ENCODE measurements at places on chromosomes 2 and 18.
A peak's percentile ranks its signal among the peaks of the same experiment; 100 is the strongest.

GRCh38 chr18:52813635-52814416 lies 473.8 kb downstream of the DCC start:
- no peak for DNase-seq

DNA sequence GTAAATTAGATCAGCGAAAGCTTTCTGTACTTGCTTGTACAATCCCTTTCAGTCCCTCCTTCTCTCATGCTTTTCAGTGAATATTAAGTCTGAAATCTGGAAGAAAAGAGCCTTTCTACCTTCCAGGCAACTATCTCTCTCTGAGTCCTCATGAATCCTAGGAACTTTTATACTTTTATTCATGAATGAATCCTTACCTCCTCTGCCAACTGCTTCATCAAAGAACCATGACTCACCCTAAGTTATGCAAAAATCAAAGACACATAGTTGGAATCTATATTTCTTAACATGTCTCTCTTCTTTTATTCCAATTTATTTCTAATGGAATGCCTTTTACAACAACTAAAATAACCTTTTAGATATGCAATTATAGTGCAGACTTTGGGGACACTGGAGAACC lies 394.2 kb downstream of the CLIP4 start:
- DNase-seq, result no peak

GRCh38 chr2:110993557-110994231 lies 127.0 kb upstream of the BCL2L11 start:
- no peak for DNase-seq

DNA sequence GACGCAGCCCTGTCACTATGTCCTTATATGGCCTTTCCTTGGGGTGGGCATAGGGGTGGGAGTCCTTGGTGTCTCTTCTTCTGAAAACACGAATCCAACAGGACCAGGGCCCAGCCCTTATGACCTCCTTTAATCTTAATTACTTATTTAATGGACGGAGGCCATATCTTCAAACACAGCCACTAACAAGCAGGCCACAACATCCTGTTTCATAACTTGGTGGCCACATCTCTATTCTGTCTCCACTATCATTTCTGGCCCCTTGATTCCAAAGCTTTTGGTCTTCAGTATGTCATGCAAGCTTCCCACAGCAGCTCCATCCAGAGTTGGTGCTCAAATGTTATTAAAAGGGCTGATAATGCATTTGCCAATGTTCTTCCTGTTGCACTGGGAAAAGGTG lies 287.3 kb upstream of the SMIM21 start:
- no peak for DNase-seq

DNA sequence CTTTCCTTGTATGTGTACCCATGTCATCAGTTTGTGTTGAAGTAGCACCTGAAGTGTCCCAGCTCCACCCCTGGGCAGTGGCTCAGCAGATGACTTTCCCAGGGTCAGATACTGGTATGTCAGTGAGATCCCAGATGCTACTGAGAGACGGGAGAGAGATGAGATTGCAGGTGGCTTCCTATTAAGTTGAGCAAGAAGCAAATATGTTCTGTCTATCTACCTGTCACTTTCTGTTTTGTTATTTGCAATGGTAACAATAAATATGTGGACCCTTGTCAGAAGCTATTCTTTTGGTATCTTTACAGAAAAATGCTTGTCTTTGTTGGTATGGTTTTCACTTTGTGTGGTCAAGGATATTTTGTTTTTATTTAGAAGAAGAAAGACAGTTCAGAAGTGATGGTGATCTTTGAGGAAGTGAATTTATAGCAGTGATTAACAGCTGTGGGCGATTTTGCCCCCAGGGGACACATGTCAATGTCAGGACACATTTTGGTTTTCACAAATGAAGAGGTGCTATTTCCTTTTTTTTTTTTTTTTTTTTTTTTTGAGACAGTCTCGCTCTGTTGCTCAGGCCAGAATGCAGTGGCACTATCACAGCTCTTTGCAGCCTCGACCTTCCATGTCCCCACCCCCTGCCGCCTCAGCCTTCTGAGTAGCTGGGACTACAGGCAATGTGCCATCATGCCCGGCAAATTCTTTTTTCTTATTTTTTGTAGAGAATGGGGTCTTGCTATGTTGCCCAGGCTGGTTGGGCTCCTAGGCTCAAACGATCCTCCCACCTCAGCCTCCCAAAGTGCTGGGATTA lies 21.4 kb downstream of the MGAT5 start:
- DNase-seq, result no peak

- no peak for DNase-seq
Measured at GRCh38 chr2:143148757-143149156, 19.5 kb downstream of the ARHGAP15 start.

DNA sequence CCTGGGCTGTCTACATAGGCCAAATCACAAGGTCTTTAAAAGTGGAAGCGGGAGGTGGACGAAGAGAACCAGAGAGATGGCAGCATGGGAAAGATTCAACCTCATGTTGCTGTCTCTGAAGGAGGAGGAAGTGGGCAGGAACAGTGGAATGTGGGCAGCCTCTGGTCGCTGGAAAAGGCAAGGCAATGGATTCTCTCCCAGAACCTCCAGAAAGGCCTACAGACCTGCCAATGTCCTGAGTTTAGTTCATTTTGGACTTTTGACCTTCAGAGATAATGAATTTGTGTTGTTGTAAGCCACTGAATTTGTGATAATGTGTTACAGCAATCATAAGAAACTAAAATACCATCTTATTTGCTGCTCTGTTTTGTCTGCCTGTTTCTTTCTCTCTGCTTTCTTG lies 122.5 kb downstream of the RNF152 start:
- DNase-seq, result no peak

DNA sequence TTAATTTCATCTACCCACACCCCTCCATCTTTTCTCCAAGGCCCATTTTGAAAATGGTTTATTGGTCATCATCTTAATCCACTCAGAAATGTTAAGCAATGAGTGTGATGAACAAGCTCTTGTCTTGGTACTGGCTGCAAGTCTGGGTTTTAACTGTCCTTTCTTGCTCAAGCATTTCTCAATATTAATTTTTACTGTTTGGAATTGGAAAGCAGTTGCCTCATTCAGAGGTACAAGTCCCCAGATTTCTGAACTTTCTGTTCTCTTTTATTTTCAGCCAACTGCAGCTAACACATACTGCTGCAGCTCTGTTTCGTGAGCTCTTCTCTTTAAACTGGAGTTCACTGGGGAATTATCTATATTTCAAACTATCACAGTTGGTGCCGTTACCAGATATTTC lies 99.4 kb upstream of the TEX51 start:
- DNase-seq, result no peak

- DNase-seq, result no peak
Measured at GRCh38 chr2:150903461-150903860, 358.2 kb downstream of the RBM43 start.

GRCh38 chr2:62641936-62642335 lies 63.6 kb upstream of the EHBP1 start:
- DNase-seq, result no peak

DNA sequence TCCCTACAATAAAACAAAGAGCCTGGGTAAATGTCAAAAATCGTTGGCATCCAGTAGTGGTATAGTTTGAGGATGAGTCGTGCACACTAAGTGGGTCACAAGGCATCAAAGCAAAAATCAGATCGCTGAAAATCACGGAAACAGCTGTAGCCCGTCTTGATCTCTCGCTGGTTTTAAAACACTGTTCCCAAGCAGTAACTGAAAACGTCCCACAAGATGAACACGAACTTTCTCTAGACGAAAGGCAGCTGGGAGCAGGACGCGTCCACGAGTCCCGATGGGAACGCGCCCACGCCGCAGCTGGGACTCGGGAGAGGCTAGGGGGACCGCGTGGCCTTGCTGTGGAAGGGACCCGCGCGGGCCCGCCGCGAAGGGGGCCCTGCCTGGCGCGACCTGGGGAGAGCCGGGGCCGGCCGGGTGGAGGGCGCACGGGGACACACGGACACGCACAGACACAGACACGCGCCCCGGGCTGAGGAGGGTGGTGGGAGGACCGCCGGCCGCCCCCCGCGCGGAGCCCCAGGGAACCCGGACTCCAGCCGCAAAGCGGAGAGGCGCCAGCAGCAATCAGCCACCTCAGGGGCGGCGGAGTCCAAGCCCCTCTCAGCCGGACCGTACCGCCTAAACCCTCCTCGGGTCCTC lies 651 bp downstream of the STK17B start:
- no peak for DNase-seq

GRCh38 chr2:9714630-9715214 lies 83.9 kb upstream of the YWHAQ start:
- no peak for DNase-seq

- DNase-seq, result no peak
Measured at GRCh38 chr2:146939991-146940685, 904.7 kb upstream of the ACVR2A start.

GRCh38 chr2:7027411-7027810 lies 110.2 kb downstream of the RNF144A start:
- DNase-seq, result no peak

- DNase-seq, result no peak
Measured at GRCh38 chr2:172885996-172886395, 150.4 kb downstream of the RAPGEF4 start.

GRCh38 chr2:216690456-216690852 lies 4.9 kb downstream of the IGFBP5 start:
- DNase-seq, result no peak

- no peak for DNase-seq
Measured at GRCh38 chr2:105643405-105644173, 101.1 kb upstream of the NCK2 start.

DNA sequence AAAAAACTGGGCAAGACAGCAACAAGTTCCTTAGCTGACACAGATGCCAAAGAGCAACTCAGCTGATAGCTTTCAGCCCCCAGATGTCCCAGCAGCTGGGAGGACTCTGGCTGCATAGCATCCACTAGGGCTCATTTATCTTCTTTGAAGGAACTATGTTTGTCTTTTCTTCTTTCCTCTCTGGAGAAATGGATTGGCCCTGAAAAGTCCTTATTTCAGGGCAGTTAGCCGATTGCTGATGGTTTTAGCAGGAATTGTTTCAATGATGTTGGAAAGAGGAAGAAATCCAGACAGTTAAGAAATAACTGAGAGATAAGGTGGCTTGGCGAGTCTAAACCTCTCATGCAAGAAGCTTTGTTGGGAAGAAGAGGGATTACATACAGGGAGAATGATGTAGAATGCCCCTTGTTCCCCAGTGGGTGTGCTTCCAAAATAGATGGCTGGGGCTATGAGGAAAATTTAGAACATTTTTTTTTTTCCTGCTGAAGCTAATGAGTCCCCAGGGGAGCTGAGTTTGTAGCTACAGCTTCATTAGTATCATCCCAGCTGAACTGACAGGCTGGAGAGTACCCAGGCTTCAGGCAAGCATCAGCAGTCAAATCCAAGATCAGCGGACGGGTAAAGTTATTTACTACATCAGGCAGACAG lies 33.6 kb upstream of the SERPINE2 start:
- DNase-seq, result no peak

- DNase-seq, result peak; percentile 98
Measured at GRCh38 chr2:30146337-30147195, at the start of gene YPEL5. Gene YPEL5, plus strand, starts transcription at chr2:30147007. Its CDS starts 9,645 bp downstream, at chr2:30156652.

GRCh38 chr2:166115589-166115988 lies 12.2 kb downstream of the SCN1A start:
- DNase-seq, result no peak

DNA sequence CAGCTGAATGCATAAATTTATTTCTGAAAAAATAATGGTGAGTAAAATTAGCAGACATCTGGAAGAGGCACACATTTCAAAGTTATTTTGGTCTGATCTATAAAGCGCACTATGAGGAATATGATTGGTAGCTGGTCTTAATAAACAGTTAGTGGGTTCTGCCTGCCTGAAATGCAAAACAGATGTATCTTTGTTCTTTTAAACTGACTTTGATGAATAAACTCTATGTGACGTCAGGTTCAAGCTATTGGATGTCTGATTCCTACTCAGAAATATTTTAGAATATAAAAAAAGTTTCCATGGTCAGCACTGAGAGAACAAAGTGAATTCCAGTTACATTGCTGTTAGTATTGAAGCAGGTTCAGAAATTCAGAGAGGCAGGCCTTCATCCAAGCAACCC lies 136.4 kb downstream of the TPGS2 start:
- DNase-seq, result no peak

- no peak for DNase-seq
Measured at GRCh38 chr2:147712051-147712450, 132.8 kb upstream of the ACVR2A start.

DNA sequence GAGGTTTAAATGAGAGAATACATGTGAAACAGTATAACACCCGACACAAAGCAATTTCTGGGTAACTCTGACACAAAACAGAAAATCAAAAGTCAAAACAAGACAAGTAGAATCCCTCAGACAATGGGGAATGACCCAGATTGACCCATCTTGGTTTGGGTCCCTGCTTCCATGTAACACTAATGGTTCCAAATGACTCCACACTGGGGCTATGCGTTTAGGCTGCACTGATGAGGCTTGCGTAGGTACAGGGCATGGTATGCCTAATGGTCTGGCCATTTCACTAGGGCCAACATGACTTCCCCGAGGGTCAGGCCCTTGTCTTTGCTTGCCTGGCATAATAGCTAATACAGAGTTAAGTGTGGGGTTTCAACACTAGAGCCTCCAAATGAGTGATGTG lies 27.2 kb upstream of the NFE2L2 start:
- no peak for DNase-seq

DNA sequence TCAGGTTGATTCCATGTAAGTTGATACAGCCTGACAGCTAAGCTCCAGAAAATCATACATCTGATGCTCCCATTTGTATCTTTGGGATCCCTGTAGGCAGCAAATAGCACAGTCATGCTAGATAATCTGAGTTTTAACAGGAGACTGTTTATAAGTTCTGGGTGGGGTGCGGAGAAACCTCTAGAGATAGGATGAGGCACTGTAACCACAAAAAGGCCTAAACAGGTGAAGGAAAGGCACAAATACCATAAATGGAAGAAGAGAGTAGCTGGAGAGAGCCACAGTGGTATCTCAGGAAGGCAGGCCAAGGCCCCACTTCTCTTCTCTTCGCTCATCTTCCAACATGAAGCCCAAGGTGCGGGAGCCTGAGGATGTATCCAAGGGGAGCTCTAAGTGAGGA lies 18.1 kb upstream of the B4GALT6 start:
- DNase-seq, result no peak

DNA sequence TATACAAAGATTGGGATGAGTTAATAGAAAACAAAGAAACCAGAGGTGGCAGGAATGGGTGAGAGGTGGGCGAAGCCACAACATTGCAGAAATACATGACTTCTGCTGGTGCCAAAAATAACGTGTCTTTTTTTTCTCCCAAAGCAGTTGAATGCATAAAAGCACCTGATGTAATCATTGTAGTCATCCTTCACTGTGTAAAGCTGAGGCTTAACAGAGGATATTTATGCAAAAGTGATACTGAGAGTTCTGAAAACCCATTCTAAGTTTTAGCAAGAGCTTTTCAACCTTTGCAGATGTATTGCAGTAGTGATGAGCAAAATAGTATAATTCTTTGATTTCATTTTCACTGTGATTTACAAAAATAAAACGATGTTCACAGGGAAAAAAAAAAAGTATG lies 173.0 kb downstream of the PTGR3 start:
- no peak for DNase-seq

GRCh38 chr18:70280007-70280925 lies 8.6 kb upstream of the SOCS6 start:
- no peak for DNase-seq

GRCh38 chr2:24329700-24330099 lies 30.6 kb downstream of the ITSN2 start:
- no peak for DNase-seq

Data from stimulated activated CD4-positive, alpha-beta T cell treated with anti-CD3 and anti-CD28 coated beads, TNF-alpha, amount 100 ng/mL, for 1 hour (primary cell).